ENCODE measurements at places on chromosomes 6 and 20. TPM values are rescaled to one million over a fixed set of nuclear protein-coding genes. Genes with fewer than 3 reads are reported as not detected.

PGBD1 gene
- total RNA-seq = 3.5 TPM

FERMT1 gene
- total RNA-seq = 34.8 TPM

NRN1 gene
- 0.17 TPM for total RNA-seq

WFDC10B gene
- not detected for total RNA-seq

LY6G6F gene
- total RNA-seq = not detected

GSTA3 gene
- not detected for total RNA-seq

L3MBTL1 gene
- total RNA-seq = 14.5 TPM

TREM1 gene
- 0.50 TPM for total RNA-seq

CRISP3 gene
- not detected for total RNA-seq

KIF16B gene
- 15.0 TPM for total RNA-seq

TFAP2C gene
- total RNA-seq = 20.0 TPM

LGSN gene
- total RNA-seq = not detected

PEX7 gene
- total RNA-seq = 9.0 TPM

DEFB121 gene
- not detected for total RNA-seq

PI16 gene
- not detected for total RNA-seq

CCN5 gene
- total RNA-seq = 0.67 TPM

HIVEP1 gene
- total RNA-seq = 28.5 TPM

TMEM244 gene
- not detected for total RNA-seq

ULBP1 gene
- total RNA-seq = 13.0 TPM

ZNF292 gene
- 27.1 TPM for total RNA-seq

CFAP61 gene
- not detected for total RNA-seq

TSPO2 gene
- not detected for total RNA-seq

COL19A1 gene
- not detected for total RNA-seq

FAM209B gene
- total RNA-seq = not detected

ZNF318 gene
- total RNA-seq = 14.8 TPM

VGLL2 gene
- total RNA-seq = not detected

PDYN gene
- not detected for total RNA-seq

GSTA2 gene
- 0.50 TPM for total RNA-seq

KHDRBS2 gene
- not detected for total RNA-seq

GSTA1 gene
- not detected for total RNA-seq

ACSS2 gene
- 79.5 TPM for total RNA-seq

GATA5 gene
- total RNA-seq = not detected

PDE10A gene
- total RNA-seq = not detected

BFSP1 gene
- total RNA-seq = 3.2 TPM

NMBR gene
- not detected for total RNA-seq

All from mammary epithelial cell (primary cell).